ENCODE measurements at places on chromosomes 11 and 22. TPM values are rescaled to one million over a fixed set of nuclear protein-coding genes. Genes with fewer than 3 reads are reported as not detected.

DNA sequence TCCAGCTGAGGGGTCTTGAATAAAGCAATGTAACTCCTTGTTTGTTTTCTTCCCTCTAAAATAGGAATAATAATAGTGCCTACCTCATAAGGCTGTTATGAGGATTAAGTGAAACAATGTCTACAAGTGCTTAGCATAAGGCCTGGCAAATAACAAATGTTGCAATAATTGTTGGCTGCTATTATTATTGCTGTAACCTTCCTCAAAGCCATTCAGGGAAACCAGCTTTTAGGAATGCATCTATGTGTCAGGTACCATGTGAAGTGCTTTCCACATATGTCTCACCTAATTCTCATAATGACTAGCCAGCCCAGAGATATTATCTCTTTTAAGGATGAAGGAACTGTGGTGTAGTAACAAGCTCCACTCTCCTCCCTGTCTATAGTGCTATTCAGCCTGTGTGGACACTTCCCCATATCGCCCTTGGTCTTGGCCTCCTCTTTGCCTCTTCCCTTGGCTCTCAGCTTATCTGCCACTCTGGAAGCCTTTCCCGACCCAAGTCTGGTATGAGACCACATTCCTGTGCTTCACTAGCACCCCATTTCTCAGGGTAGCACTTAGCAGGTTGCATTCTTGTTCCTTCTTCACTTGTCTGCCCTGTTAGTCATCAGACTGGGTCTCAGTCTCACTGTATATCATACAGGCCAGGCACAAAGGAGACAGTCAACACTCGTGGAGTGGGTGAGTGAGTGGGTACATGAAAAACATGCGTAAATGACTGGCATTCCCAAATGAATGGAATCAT, 23.8 kb downstream of the CSNK2A3 start:
- peaks cover 3% of the 10 kb centered on the region for H3K27me3 ChIP-seq
- peaks cover 19% of the 10 kb centered on the region for H3K36me3 ChIP-seq
- H3K4me3 ChIP-seq: no peak overlapping the region
- no peaks in the 10 kb centered on the region for H3K4me1 ChIP-seq
- no peak overlapping the region for H3K27ac ChIP-seq

DNA sequence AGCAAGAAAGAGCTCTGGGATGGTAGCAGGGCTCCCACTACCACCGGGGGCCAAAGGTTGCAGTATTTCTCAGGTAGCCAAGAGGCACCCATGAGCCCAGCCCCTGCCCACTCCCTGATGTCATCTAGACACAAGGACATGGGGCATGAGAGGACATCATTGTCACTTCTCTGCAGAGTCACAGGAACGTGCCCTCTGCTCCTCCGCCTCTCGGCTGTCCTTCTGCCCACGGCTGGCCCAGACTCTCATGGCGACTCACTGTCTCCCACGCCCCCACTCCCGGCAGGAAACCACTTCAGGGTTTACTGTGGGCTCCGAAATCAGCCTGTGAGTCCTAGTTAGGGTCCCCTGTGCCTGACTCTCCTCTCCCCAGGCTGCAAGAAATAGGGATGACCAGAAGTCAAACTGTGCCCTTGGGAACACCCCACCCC, 1.8 kb upstream of the GAL start:
- DNase-seq: peak; percentile 12
- no peak overlapping the region for H3K4me3 ChIP-seq
- peak overlapping the region; percentile 15 for H3K27ac ChIP-seq
- H3K27me3 ChIP-seq: peaks cover 14% of the 10 kb centered on the region

- peaks cover 2% of the 10 kb centered on the region for H3K27me3 ChIP-seq
- no peak overlapping the region for H3K27ac ChIP-seq
- H3K4me1 ChIP-seq: peaks cover 12% of the 10 kb centered on the region
- no peak overlapping the region for H3K4me3 ChIP-seq
Observed at GRCh38 chr11:70630816-70631623, 232.7 kb downstream of the CTTN start.

The CEP126 gene
- 3.9 TPM for total RNA-seq

DNA sequence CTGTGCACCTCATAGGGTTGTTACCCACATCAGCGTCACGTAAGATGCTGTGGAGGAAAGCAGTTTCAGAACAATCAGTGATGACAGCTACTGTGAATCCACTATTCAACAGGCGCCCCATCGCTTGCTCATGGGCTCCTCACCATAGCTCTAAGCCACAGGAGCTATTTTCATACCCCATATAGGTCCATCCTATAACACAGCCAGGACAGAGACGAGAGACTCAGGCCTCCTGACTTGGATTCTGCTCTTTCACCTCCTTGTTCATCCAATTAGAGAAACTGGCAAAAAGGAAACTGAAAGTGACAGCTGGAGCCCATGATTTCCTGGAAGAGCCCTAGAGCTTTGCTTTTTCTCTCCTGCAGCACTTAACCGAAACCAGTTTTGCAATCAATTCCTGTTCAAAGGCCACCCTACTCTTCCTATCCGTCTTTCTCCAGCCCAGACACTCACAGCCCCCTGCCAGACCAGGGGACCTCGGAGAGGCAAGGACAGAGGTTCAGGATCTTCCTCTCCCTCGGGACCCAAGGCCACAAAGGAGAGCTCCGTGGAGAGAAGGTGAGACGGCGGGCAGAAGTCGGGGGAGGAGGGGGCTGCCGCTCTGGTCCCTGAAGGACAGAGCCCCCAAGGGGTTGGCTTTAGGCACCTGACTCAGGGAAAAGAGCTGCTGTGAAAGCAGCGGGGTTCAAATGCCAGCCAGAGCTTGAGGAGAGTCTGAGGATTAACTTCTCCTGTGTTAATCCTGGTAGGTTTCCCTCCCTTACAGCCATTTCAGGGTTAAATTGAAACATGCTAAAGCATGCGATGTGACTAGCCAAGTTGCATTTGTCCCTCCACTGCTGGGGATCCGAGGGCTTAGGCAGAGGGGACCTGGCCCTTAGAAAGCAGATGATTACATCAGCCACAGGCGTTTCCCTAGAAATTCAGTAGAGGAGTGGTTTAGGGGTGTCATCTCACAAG, at the start of gene APOL6:
Gene APOL6, plus strand, starts transcription at position 381 of the 960 bp plus-strand sequence. CDS start 7,980 bp downstream, outside the sequence.
- peak within 1 kb of the TSS; percentile 18 for H3K27ac ChIP-seq
- peaks cover 1% of the 10 kb centered on the region for H3K27me3 ChIP-seq
- no peaks in the 10 kb centered on the region for H3K36me3 ChIP-seq
- peaks cover 3% of the 10 kb centered on the region for H3K4me1 ChIP-seq
- peak within 1 kb of the TSS; percentile 68 for H3K4me3 ChIP-seq
- no peak for DNase-seq

GRCh38 chr22:38203090-38203810, 1.5 kb downstream of the MAFF start:
- no peak overlapping the region for H3K27ac ChIP-seq
- peak overlapping the region; percentile 74 for H3K4me3 ChIP-seq
- H3K36me3 ChIP-seq: no peaks in the 10 kb centered on the region
- H3K27me3 ChIP-seq: peaks cover 8% of the 10 kb centered on the region

DNA sequence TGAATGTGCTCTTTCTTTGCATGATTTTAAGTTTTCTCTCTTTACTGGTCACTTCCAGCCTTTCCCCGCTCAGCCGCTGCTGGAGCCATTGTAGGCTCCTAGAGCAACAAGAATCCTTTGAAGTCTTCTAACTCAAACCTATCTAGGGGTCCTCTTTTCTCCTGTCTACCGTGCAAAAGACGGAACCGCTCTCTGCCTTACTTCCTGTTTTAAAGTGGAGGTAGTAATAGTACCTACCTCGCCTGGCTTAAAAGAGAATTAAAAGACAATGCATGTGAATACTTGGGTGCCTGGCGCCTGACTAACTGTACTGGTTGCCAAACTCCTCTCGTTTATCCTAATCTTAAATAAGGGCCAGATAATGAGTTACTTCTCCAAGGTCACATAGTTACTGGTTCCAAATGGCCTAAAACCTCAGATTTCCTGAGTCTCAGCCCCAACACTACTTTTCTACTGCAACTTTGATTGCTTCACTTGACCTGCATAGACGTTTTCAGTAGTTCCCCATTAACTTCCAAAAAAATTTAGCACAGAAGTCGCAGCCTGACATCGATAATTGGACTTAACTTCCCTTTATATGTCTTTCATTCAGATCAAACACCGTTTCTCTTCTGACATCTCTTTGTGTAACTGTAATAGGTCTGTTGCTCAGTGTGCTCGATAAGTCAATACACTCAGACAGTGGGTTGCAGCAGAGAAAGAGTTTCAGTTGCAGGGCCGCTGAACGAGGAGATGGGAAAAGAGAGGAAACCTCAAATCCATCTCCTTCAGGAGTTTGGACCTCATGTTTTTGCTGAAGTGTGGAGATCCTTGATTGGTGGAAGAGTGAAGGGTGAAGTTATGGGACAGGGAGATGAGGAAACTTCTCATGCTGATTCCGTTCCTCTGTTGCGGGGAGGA, 891 bp downstream of the SAMM50 start:
- H3K27me3 ChIP-seq: peaks cover 9% of the 10 kb centered on the region
- peak overlapping the region; percentile 91 for H3K27ac ChIP-seq
- H3K4me1 ChIP-seq: peaks cover 20% of the 10 kb centered on the region
- H3K36me3 ChIP-seq: no peaks in the 10 kb centered on the region
- DNase-seq: no peak
- H3K4me3 ChIP-seq: peak overlapping the region; percentile 99

DNA sequence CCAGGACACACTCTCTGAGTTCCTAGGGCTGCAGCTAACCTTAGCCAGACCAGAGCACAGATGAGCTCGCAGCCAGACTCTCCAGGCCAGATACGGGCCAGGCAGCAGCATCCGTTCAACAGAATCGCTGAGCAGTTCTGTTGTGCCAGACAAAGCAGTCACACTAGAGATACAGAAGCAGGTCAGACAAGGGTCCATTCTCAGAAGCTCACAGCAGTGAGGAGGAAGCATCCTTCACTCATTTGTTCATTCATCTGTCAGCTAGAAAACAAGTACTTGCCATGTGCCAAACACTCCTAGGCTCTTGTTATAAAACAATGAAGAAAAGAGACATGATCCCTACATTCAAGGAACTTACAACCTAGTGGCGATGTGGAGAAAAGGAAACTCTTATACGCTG, 2.6 kb downstream of the LMO2 start:
- no peak overlapping the region for H3K27ac ChIP-seq
- H3K4me1 ChIP-seq: peaks cover 2% of the 10 kb centered on the region
- no peak for DNase-seq
- no peaks in the 10 kb centered on the region for H3K27me3 ChIP-seq

The SLC3A2 gene
- total RNA-seq: 221 TPM

GRCh38 chr11:57779276-57779675, 17.7 kb downstream of the CTNND1 start:
- peaks cover 6% of the 10 kb centered on the region for H3K27me3 ChIP-seq
- no peak for DNase-seq
- peak overlapping the region; percentile 76 for H3K4me3 ChIP-seq
- H3K4me1 ChIP-seq: peaks cover 67% of the 10 kb centered on the region
- peak overlapping the region; percentile 88 for H3K27ac ChIP-seq

GRCh38 chr11:94128291-94128745, 323 bp upstream of the PANX1 start:
- DNase-seq: no peak
- no peaks in the 10 kb centered on the region for H3K36me3 ChIP-seq
- peaks cover 7% of the 10 kb centered on the region for H3K27me3 ChIP-seq
- peak overlapping the region; percentile 87 for H3K4me3 ChIP-seq
- H3K4me1 ChIP-seq: peaks cover 15% of the 10 kb centered on the region

GRCh38 chr11:75051043-75051442, 45.6 kb downstream of the OR2AT4 start:
- DNase-seq: no peak
- no peak overlapping the region for H3K27ac ChIP-seq
- H3K4me3 ChIP-seq: no peak overlapping the region
- H3K4me1 ChIP-seq: no peaks in the 10 kb centered on the region
- peaks cover 2% of the 10 kb centered on the region for H3K27me3 ChIP-seq

The OR6A2 gene
- 0.56 TPM for total RNA-seq

The TRIM51 gene
- 0.37 TPM for total RNA-seq

- H3K36me3 ChIP-seq: no peaks in the 10 kb centered on the region
- peaks cover 4% of the 10 kb centered on the region for H3K4me1 ChIP-seq
- peaks cover 16% of the 10 kb centered on the region for H3K27me3 ChIP-seq
- no peak for DNase-seq
Observed at GRCh38 chr11:117829369-117829725, 4.8 kb upstream of the FXYD2 start.

- peak; percentile 8 for DNase-seq
- no peak overlapping the region for H3K4me3 ChIP-seq
- H3K27me3 ChIP-seq: peaks cover 2% of the 10 kb centered on the region
- H3K36me3 ChIP-seq: no peaks in the 10 kb centered on the region
Observed at GRCh38 chr11:8229299-8230177, 34.1 kb downstream of the LMO1 start.

The TTLL1 gene
- total RNA-seq: 22.0 TPM

GRCh38 chr11:113431746-113432145, 43.5 kb downstream of the DRD2 start:
- no peak for DNase-seq
- H3K27ac ChIP-seq: peak overlapping the region; percentile 83
- H3K27me3 ChIP-seq: peaks cover 8% of the 10 kb centered on the region
- H3K36me3 ChIP-seq: peaks cover 4% of the 10 kb centered on the region
- peaks cover 62% of the 10 kb centered on the region for H3K4me1 ChIP-seq
- H3K4me3 ChIP-seq: no peak overlapping the region

DNA sequence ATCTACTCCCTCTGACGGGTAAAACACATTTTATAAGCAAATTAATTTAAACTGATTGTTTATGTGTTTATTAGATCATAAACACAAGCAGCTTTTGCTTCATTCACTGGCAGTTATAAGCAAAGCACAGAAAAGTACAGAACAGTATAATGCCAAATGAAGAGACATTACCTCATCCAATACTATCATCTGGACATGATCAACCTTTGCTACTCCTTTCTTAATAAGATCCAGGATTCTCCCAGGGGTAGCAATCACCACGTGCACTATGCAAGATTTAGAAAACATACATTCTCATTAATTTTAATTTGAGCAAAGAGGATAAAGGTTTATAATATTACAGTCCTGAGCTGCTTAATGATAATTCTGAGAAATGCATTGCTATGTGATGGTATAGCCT, 27.9 kb downstream of the DDX6 start:
- H3K27me3 ChIP-seq: no peaks in the 10 kb centered on the region
- H3K36me3 ChIP-seq: no peaks in the 10 kb centered on the region
- no peak for DNase-seq

DNA sequence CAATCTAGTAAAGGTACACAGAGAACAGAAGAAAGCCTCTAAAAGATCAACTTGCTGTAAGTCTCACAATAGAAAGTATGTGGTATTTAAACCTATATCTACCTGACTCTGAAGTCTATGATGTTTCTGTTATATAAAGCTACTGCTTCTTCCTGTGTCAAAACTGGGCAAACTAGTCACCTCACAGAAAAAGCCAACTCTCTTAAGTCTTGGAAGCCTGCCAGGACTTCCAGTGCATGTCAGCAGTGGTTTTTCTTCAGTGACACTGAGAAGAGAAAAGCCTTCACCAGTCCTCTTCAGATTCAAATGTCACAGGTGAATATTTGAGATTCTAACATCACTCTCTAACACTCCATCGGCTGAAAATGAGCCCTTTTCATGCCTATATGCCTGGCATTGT, 808.0 kb downstream of the DLG2 start:
- no peak overlapping the region for H3K27ac ChIP-seq
- no peaks in the 10 kb centered on the region for H3K27me3 ChIP-seq
- no peaks in the 10 kb centered on the region for H3K36me3 ChIP-seq
- no peak for DNase-seq
